ENCODE measurements at places on chromosomes 5 and 9. TPM values are rescaled to one million over a fixed set of nuclear protein-coding genes. Genes with fewer than 3 reads are reported as not detected.

- DNase-seq, result peak; percentile 57
Observed at GRCh38 chr5:1634337-1634661, 110.5 kb upstream of the LPCAT1 start.

GRCh38 chr9:126496781-126497659 is 116.7 kb upstream of the LMX1B start:
- DNase-seq, result no peak

Gene SPATA31A3
- not detected for polyA plus RNA-seq

Gene MAST4
- polyA plus RNA-seq, result 2.2 TPM

Data from SK-N-SH (cell line).